ENCODE measurements at places on chromosomes 7 and 10.
A peak's percentile ranks its signal among the peaks of the same experiment; 100 is the strongest.

- no peak for DNase-seq
Observed at GRCh38 chr7:138458576-138459412, 1.3 kb upstream of the TRIM24 start.

DNA sequence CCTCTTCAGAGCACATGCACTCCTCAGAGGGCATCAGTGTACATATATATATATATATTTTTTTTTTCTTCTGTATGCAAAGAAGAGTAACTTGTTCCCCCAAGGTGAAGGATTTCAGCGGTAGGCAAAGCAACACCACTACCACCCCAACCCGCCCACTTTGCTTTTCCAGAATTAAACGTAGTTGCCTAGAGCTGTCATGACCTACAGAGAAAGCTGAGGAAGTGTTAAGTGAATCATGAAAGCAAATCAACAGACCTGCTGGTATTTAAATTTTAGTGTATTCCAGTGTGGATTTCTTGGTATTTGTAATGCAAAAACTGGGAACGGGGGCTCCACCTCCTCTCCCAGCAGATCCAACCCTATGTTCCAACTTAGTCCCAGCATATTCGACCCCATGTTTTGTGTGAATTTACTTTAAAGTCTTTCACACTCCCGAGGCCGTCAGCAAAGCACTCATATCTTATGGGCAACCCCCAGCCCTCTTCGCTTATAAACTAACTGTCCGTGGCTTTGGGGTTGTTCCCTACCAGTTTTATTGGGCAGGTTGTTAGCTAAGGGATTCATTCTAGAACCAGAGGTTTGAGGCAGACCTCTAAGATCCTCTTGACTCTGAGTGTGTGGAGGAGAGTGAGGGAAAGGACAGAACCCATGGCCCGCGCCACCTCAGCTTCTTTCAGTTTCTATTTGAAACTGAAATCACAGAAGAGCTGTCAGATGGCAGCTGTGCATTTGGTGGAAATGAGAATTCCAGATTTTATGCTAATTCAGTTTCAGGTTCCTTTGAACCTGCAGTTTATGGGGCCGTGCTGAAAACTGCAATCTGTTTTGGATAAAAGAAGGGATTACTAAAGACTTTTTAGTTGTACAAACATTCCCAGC lies 450.2 kb upstream of the GALNT17 start:
- no peak for DNase-seq

DNA sequence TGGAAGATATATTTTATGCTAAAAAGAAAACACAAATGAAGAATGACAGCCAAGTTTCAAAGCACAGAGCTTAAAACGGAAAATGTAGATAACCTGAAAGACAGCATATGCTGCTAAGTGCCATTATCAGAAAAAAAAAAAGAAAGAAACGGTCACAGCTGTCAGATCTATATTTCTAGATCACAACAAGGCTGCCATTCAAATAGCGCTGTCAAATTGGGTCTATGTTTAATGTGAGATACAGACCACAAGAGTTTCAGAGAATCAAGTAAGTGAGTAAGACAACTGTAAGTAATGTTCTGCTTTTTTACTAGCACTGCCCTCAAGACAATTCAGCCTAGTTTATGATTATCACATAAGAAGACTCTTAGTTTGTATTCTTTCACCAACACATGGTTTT lies 66.1 kb upstream of the RNF148 start:
- no peak for DNase-seq

DNA sequence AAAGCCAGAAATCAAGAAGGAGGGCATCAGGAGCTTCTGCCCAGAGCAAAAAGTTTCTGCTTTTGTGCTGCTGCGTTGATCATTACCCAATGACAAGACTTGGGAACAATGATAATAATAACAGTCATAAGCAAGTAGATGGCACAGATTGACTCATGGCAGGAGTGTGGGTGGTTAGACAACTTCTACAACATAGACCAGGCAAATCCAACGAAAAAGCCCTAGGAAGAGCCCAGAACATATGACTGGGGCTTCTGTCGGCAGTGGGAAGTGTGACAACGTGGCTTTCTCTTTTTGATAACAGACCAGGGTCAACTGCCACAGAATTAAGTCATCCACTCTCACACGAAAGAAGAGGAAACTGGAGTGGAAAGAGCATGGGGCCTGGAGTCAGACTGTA lies 85.4 kb upstream of the TRIL start:
- DNase-seq: no peak

- peak; percentile 82 for DNase-seq
Observed at GRCh38 chr7:1028044-1028770, 16.1 kb upstream of the GPR146 start.

GRCh38 chr10:105042906-105043552 lies 401.9 kb downstream of the SORCS3 start:
- no peak for DNase-seq

DNA sequence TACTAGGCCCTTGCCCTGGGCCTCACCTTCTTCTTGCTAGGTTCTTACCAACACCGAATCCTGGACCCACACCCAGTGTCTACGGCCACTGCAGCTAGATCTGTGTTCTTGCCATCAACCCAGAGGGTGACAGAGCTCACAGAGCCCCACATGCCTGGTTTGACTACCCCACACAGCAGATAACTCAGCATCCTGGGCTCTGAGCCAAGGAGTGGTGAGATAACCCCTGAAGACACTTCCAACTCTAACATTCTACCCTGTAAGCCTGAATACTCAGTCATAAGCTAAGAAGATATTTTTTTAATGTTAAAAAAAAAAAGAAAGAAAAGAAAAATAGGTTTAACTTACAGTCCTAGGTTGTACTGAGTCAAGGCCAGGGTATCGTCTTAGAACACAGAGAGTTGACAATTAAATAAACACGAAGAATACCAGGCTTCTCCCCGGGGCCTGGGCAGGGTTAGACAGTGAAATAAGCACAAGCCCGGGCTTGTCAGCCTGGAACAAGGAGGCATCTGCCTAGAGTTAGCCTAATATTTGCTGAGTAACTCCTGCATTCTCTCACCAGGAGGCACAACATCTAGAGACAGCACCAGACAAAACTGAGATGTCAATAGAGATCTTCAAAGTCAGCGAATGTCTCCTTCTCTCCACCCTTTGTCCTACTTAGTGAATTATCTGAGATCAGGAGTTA lies 556.5 kb upstream of the LRRN3 start:
- DNase-seq: no peak

DNA sequence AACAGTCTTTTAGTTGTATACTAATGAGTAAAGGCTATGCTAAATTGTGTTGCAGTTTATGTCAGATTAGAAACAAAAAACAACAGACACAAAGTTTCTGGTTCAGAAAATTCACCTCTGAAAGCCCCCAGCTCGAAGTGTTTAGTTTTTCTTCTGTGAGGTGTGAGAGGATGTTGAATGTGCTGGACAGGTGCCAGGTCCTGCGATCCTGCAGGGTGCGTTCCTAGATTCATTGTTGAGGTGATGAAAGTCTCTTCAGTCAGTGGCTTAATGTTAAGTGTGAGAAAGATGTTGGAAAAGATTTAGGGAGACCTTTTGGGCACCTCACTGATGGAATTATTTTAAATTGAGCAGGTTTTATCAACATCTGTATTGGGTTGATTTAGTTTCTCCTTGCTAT lies 287.3 kb downstream of the SDK1 start:
- DNase-seq: no peak

GRCh38 chr10:114389426-114389825 lies 14.9 kb downstream of the AFAP1L2 start:
- no peak for DNase-seq

GRCh38 chr7:100515072-100515532 lies 23.9 kb upstream of the AGFG2 start:
- no peak for DNase-seq

DNA sequence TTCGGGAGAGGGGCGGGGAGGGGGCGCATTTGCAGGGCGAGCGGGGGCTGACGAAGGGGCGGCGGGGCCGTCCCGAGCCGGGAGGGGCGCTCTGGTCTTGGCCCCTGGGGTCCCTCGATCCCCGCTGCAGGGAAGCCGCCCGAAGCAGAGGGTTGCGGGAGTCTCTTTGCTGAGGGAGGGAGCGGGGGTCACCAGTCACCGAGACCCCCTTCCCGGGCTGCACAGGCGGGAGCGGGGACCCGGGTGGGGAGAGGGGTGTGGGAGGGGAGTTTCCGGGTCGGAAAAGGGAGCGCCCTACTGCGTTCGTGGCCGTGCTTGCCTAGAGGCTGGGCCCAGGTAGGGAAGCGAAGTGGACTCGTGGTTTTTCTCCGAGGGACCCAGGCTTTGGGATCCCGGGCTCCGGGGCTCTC lies 422 bp downstream of the AP1S1 start:
- DNase-seq: no peak

GRCh38 chr7:44622342-44623151 lies 16.1 kb downstream of the OGDH start:
- no peak for DNase-seq

DNA sequence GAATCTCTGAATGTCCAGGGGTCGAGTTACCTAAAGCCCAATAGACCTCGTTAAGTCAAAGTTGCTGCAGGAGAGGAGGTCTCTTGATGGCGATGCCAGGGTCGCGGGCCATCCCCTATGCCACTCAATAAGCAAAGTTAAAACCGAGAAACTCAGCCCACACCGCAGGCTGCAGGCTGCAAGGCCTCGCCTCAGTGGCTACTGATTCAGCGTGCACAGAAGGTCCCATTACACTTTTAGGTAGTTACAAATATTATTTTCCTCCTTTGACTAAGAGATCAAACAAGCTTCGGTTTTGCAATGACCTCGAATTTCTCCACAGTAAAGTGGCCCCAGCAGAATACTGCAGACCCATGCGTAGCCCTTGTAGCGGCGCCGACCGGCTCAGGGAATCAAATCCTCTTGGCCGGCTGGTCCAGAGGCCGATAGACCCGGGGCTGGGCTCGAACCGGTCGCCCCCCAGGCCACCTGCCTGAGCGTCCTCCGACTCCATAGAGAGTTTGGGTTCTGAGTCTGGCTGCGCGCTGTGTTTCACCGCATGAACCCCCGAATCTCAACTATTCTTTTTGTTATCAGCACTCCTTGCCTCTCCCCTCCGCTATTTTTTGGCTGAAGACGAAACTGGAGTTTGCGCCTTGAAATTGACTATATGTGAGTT lies 2.3 kb downstream of the C1QL3 start:
- DNase-seq: no peak

GRCh38 chr10:98236862-98237261 lies 31.1 kb downstream of the LOXL4 start:
- no peak for DNase-seq

DNA sequence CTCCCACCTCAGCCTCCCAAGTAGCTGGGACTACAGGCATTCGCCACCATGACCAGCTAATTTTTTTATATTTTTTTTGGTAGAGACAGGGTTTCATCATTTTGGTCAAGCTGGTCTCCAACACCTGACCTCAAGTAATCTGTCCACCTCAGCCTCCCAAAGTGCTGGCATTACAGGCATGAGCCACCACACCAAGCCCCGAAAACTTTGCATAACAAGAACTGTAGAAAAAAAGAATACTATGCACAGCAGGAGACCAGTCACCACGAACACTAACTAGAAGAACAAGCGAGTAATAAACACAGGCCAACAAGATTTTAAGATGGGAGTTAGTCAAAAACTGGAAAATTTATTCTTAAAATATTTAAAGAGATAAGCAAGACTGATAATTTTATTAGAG lies 447.0 kb downstream of the ETV1 start:
- DNase-seq: no peak

GRCh38 chr7:65827366-65827765 lies 45.5 kb upstream of the VKORC1L1 start:
- DNase-seq: no peak
